WTC11 (cell line): ENCODE measurements at places on chromosomes 12 and 14. TPM values are rescaled to one million over a fixed set of nuclear protein-coding genes. Genes with fewer than 3 reads are reported as not detected.

CCDC184 gene
- total RNA-seq: 1.4 to 1.6 TPM (median 1.5 TPM) in 3 replicates

POTEG gene
- not detected in 3 replicates for total RNA-seq

TEX52 gene
- total RNA-seq: not detected in 3 replicates

PPM1H gene
- 37.1 to 45.6 TPM (median 40.9 TPM) in 3 replicates for total RNA-seq

SLC17A8 gene
- total RNA-seq: 0.05 to 0.26 TPM in 2 of 3 replicates, not detected in the other

RNU6-7 gene
- total RNA-seq: not detected in 3 replicates

PLA2G1B gene
- 0.92 to 1.8 TPM (median 1.4 TPM) in 3 replicates for total RNA-seq

KLRD1 gene
- total RNA-seq: 0.16 to 0.71 TPM (median 0.55 TPM) in 3 replicates

POLE2 gene
- 24.0 to 24.6 TPM (median 24.4 TPM) in 3 replicates for total RNA-seq

C14orf93 gene
- total RNA-seq: 8.1 to 12.8 TPM (median 11.9 TPM) in 3 replicates

PYGL gene
- 81.0 to 107 TPM (median 101 TPM) in 3 replicates for total RNA-seq

NDUFB1 gene
- total RNA-seq: 114 to 121 TPM (median 116 TPM) in 3 replicates

LIN7A gene
- 8.3 to 8.6 TPM (median 8.5 TPM) in 3 replicates for total RNA-seq

GALNT16 gene
- total RNA-seq: 3.0 to 4.5 TPM (median 3.8 TPM) in 3 replicates

MSI1 gene
- 64.5 to 71.9 TPM (median 71.5 TPM) in 3 replicates for total RNA-seq

CLEC2D gene
- 6.2 to 9.8 TPM (median 7.1 TPM) in 3 replicates for total RNA-seq

LRRC10 gene
- total RNA-seq: not detected in 3 replicates

TMEM63C gene
- total RNA-seq: 3.6 to 8.8 TPM (median 6.0 TPM) in 3 replicates

TAS2R30 gene
- total RNA-seq: 1.2 to 1.7 TPM (median 1.4 TPM) in 3 replicates

MAPK1IP1L gene
- 97.9 to 107 TPM (median 107 TPM) in 3 replicates for total RNA-seq

TOMM20L gene
- total RNA-seq: not detected in 3 replicates

TMEM132D gene
- 0.99 to 1.4 TPM (median 1.1 TPM) in 3 replicates for total RNA-seq

UNG gene
- total RNA-seq: 125 to 135 TPM (median 127 TPM) in 3 replicates

SYCP3 gene
- total RNA-seq: 0.15 TPM in 1 of 3 replicates, not detected in the others

TAS2R43 gene
- total RNA-seq: 0.28 to 0.55 TPM (median 0.53 TPM) in 3 replicates

RTL1 gene
- total RNA-seq: 0.05 to 0.07 TPM in 2 of 3 replicates, not detected in the other

RPL10L gene
- not detected in 3 replicates for total RNA-seq

PTGDR gene
- total RNA-seq: 0.09 to 0.24 TPM (median 0.11 TPM) in 3 replicates

ZFYVE26 gene
- 18.8 to 25.8 TPM (median 20.9 TPM) in 3 replicates for total RNA-seq
